ENCODE measurements at places on chromosomes 7 and 10. TPM values are rescaled to one million over a fixed set of nuclear protein-coding genes. Genes with fewer than 3 reads are reported as not detected.

DNA sequence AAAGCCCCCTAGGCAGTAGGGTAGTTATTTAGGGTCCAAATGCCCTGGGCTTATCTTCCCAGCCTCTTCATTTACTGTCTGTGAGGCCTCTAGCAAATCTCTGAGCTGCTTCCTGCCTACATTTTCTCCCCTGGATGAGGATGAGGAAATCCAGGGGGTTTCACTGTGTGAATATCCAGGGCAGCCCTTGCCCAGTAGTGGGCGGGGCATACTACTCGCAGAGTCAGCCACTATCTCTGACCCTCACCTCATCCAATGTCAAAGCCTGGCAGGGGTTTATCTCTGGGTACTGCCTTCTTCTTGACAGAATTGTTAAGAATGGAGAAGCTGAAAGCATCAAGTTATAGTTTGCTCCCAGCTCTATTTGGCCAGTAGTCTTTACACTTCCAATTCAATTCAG, 48.9 kb downstream of the CUZD1 start:
- DNase-seq, result no peak

GRCh38 chr7:140672382-140673062, at the start of gene ADCK2:
Gene ADCK2 (plus strand): TSS chr7:140672945. CDS start chr7:140673331, 386 bp downstream.
- no peak for DNase-seq

GRCh38 chr7:32559480-32559879, 64.2 kb downstream of the AVL9 start:
- DNase-seq, result no peak

DNA sequence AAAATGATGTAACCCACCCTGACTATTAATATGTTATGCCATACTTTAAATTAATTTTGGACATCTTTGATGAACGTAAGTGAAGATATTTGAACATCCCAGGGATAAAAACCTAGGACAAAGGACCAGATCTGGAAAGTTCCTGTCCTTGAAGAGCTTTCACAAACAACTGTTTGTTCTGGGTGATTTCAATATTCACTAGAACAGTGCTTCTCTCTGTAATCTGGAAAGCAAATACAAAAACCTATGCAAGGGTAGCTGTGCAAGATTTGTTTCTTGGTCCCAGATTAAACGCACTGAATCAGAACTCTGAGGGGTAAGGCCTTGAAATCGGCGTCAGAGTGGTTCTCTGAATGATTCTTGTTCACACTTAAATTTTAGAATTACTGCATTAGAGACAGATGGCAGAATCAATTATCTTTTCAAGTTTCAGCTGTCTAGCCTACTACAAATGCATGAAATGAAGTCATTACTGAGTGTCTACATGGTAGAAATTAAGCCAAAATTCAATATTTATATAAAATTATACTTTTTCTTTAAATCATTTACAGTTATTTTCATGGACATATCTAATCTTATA, 69.6 kb upstream of the CSTF2T start:
- no peak for DNase-seq

DNA sequence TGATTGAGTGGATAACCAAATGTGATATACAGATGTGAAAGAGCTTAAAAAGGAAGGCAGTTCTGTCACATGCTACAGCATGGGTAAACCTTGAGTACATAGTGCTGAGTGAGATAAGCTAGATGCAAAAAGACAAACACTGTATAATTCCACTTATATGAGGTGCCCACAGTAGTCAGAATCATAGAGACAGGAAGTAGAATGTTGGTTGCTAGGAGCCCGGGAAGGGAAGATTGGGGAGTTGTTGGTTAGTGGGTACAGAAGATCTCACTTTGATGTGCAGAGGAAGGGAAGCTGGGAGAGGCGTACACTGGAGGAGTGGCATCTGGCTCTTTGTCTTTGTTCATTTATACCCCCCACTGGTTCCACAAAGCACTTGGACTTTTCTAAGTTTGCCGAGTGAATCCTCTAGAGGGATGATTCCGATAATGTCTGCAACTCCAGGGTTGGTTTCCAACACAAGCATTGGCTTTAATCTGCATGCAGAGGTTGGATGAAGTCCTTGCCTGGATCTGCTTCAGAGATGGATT, 39.5 kb downstream of the TSPAN14 start:
- DNase-seq, result peak; percentile 79

DNA sequence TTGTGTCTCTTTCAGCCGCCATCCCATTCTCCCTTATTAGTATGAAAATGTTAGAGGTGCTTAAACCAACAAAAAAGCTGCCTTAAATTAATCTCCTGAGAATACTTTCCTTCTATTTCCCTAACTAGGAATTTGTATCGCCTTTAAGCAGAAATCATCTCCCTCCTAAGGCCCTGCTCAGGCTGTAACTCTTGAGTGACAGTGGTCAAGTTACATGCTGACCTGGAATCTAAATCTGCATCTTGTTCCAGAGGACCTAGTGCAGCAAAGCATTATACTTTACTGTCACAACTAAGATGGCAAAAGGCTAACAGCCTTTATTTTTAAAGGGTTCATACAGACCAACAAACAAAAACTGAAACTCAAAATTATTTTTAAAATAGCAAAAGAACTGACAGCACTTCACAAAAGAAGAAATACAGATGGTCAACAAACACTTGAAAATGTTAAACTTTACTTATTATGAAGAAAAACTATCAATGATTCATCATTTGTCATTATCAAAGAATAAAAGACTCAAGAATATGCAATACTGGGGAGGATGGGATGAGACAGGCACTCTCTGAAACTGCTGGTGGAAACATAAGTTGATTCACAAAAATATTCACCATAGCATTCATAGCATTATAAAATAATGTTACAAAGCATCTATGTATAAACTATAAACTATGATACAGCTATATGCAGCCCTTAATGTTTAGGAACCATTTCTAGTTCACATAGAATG, 11.0 kb downstream of the CYREN start:
- DNase-seq, result no peak

- no peak for DNase-seq
Observed at GRCh38 chr10:61124756-61125530, 181.0 kb upstream of the RHOBTB1 start.

DNA sequence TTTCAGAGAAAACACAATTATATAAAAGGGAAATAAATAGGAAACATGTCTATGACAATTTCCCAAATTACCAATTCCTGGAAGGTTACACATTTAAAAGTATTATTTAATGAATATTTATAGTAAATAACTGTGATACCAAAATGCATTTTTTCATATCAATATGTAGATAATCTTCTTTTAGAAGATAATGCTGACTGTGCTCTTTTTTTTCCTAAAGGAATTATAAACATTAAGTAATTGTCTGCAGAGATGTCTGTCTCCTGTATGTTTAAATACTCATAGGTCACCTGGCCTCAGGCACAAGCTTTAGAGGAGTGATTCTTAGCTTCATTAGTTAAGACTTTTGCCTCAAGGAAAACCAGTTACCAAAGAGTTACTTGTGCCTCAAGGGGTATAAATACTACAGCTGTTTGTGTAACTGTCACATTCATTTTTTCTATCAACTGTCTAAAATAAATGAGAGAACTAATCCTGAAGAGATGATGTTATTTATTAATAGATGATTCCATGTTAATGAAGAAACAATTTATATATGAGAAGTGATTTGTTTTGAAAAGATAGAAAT, 77.1 kb downstream of the DNAJC1 start:
- DNase-seq, result peak; percentile 28

- DNase-seq, result no peak
Observed at GRCh38 chr10:525565-526315, 163.7 kb downstream of the DIP2C start.

DNA sequence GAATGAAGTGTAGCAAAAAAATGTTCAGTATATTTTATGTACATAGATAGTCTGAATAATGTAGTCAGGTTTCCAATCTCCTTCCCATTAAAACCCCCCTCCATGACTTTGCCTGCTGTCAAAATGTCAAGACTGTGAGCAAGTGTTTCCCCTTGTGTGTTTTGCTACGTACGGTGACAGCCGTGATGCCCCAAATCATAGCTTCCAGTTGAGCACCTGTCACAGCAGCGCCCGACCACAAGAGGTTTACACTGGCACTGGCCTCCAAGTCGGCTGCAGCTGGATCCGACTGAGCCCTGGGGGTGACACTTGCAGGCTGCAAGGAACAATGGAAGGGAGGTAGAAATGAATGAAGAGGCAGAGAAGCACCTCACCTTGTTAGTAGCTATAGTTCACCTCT, 62.3 kb downstream of the LAMB4 start:
- DNase-seq, result no peak

- no peak for DNase-seq
Observed at GRCh38 chr10:60041489-60042133, 135.3 kb upstream of the CCDC6 start.

GRCh38 chr7:132817949-132818348, 241.7 kb upstream of the PLXNA4 start:
- no peak for DNase-seq

- DNase-seq, result no peak
Observed at GRCh38 chr10:83193026-83193425, 946.3 kb upstream of the GHITM start.

DNA sequence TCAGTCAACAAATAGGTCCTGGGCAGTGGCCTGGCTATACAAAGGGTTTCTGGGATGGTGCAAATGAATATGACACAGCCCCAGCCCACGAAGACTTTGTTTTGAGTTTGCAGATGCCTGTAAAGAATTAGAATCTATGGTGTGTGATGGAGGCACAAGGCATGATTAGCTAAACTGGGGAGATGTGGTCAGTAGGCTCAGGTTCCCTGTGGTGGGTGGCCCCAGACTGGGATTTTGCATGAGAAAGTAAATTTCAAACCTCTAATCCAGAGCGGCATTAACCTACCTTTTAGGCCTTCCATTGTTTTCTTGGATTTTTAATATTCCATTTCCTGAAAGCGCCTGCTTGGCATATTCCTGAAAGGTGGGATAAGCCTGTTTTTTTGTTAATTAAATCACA, 6.4 kb upstream of the CPA5 start:
- no peak for DNase-seq

- DNase-seq, result no peak
Observed at GRCh38 chr10:76236356-76236755, 804.9 kb downstream of the LRMDA start.

DNA sequence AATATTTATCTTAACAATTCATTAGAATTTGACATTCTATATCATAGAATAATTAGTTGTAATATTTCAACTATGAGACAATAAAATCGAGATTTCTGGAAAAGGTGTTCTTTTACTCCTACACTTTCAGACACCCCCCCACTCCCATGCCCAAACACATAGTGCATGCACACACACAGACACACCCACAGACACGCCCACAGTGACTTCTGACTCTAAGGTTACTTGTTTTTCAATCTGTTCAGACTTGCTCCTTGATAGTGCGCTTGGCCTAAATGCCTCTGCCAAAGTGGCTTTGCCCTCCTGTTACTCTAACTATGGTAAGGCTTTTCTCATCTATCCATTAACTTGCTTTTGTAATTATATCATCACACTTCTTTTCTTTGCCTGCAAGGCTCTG, 144.0 kb upstream of the PPP1R3A start:
- no peak for DNase-seq

DNA sequence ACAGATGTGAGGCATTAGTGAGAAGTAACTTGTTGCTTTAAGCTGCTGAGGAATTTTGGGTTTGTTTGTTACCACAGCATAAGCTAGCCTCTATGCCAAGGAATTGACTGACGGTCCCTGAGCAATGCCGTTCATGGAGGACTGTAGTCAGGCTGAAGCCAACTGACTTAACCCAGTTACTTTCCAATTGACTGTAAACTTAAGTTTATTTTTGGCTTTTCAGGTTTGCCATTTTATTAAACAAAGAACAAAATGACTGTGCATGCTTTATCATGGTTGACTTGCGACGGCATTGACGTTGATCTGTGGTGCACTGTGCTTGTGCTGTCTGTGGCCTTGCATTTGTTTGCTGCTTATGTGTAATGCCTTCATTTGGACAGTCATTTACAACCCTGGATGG, 53.5 kb downstream of the DNAJB9 start:
- DNase-seq, result no peak

GRCh38 chr7:3149231-3149995, 105.7 kb upstream of the CARD11 start:
- no peak for DNase-seq

GRCh38 chr7:99267481-99267840, 5.2 kb upstream of the MYH16 start:
- peak; percentile 97 for DNase-seq

DNA sequence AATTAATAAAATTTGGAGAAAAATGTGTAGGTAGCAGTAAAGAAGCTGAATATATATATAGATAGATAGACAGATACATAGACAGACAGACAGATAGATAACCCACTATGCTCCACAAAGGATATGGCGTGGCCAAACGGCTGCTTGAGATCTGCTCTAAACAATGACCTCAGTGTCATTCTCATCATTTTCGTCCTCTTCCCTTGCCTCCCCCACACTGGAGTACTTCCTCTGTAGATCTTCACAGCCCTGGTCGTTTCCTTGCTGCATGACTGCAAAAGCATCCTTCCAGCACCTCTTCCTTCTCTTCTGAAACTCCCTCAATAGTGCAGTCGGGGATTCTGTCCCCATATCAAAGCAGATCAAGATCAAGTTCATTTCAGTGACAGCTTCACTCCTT, 35.6 kb upstream of the ATP6V0A4 start:
- no peak for DNase-seq

GRCh38 chr10:63478564-63478963, 12.8 kb upstream of the JMJD1C start:
- no peak for DNase-seq

DNA sequence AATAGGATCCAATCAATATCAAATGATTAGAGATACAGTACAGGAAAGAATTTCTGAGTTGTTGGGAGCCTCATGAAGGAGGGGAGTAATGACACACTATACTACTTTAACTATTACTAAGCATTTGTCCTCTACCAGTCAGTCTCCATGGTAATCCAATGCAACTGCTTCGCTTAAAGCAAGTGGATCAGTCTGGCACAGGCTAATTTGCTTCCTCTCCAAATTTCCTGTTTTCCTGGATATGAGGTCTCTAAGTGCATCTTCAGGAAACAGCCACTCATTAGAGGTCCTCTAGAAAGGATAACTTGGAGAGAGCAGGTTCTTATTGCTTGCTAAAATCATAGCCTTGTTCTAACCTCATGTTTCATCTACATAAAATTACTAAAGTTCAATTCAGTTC, 8.4 kb upstream of the SEPTIN7 start:
- no peak for DNase-seq

DNA sequence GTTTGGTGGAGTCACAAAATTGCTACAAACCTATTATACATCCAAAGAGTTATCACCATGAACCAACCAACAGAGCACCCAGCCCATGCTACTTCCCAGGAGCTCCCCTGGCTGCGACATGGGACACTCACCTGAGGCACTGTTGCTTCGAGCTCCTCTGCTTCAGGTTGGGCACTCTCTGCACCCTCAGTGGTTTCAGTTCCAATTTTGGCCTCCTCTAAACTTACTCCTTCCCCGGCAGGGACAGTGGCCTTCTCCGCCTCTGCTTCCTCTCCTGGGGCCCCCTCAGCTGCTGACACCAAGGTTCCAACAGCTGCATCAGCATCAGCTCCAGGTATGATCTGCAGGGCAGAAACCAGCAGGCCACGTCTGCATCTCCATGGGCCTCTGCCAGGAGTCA, 120.4 kb upstream of the TARP start:
- no peak for DNase-seq

TMEM176B gene
- total RNA-seq, result not detected

ITPRID1 gene
- total RNA-seq, result not detected

WAC gene
- 91.7 TPM for total RNA-seq

HOXA3 gene
- total RNA-seq, result 0.98 TPM

CLDN4 gene
- total RNA-seq, result 1.2 TPM

NRAP gene
- total RNA-seq, result not detected

CARD11 gene
- total RNA-seq, result not detected

All from RPMI7951 (cell line).